ENCODE measurements at places on chromosomes 2 and 18.

GRCh38 chr2:219207884-219208740 lies 1.5 kb downstream of the ZFAND2B start:
- DNase-seq = no peak

DNA sequence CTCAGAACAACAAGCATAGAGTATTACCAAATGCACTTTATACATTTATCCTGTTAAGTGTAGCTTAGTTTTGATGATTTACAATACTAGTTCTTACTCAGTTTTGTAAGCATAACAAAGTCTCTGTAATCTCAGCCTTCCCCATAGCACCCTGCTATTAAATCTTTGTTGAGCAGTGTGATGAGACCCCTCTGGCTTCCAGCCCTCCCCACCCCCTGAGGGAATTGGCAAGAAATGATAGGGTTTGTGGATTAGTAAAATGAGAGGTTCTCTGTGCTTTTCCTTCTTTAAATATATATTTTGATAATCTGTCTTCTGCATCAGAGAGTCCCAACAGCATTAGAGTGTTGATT lies 37.2 kb downstream of the ZNF521 start:
- DNase-seq = no peak

GRCh38 chr2:55802067-55802466 lies 108.4 kb upstream of the PNPT1 start:
- DNase-seq = no peak

- DNase-seq = no peak
Measured at GRCh38 chr2:96128456-96128855, 9.8 kb downstream of the ASTL start.

DNA sequence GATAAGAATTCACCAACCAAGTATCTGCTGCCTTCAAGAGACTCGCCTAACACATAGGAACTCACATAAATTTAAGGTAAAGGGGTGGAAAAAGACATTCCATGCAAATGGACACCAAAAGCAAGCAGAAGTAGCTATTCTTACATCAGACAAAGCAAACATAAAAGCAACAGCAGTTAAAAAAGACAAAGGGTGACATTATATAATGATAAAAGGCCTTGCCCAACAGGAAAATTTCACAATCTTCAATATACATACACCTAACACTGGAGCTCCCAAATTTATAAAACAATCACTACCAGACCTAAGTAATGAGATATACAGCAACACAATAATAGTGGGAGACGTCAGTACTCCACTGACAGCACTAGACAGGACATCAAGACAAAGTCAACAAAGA lies 41.4 kb downstream of the NEMP2 start:
- DNase-seq = no peak

DNA sequence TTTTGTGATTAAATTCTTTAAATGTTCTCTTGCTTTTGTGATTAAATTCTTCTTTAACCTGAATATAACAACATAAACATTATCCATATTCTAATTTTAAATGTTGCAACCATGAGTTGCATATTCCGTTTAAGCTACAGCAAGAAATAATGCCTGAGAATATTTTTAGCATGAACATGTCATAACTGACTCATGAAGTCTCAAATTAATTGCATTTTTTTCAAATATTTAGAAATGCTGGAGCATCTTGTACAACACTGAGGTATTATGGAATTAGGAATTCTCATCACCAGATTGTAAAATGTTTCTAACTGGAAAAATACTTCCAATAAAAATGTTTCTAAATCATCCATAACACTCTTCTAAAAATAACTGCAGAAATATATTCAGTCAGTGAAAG lies 14.7 kb downstream of the ROCK2 start:
- no peak for DNase-seq

GRCh38 chr2:172340394-172340793 lies 87.0 kb upstream of the ITGA6 start:
- no peak for DNase-seq

- DNase-seq = no peak
Measured at GRCh38 chr2:60675301-60675700, 80.8 kb upstream of the PAPOLG start.

GRCh38 chr2:109089602-109090300 lies 39.3 kb upstream of the SH3RF3 start:
- no peak for DNase-seq

DNA sequence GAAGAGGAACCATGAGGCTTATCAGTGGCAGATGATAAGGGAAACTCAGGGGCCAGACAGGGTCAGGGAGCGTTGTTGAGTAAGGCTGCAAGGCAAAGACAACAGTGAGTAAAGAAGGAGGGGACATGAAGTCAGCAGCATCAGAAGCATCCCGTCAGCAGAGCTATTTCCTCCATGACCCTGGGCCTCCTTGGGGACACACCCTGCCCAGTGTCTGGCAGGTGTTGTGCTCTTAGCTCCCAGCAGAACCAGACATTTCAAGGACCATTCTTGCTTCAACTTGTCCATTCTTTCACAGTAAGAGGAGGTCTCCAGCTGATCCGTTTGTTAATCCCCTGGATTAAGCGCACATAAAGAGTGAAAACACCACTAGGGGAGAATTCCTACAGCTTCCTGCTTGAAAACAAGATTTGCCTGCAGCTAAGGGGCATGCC lies 88.7 kb upstream of the MEIS1 start:
- DNase-seq = no peak

DNA sequence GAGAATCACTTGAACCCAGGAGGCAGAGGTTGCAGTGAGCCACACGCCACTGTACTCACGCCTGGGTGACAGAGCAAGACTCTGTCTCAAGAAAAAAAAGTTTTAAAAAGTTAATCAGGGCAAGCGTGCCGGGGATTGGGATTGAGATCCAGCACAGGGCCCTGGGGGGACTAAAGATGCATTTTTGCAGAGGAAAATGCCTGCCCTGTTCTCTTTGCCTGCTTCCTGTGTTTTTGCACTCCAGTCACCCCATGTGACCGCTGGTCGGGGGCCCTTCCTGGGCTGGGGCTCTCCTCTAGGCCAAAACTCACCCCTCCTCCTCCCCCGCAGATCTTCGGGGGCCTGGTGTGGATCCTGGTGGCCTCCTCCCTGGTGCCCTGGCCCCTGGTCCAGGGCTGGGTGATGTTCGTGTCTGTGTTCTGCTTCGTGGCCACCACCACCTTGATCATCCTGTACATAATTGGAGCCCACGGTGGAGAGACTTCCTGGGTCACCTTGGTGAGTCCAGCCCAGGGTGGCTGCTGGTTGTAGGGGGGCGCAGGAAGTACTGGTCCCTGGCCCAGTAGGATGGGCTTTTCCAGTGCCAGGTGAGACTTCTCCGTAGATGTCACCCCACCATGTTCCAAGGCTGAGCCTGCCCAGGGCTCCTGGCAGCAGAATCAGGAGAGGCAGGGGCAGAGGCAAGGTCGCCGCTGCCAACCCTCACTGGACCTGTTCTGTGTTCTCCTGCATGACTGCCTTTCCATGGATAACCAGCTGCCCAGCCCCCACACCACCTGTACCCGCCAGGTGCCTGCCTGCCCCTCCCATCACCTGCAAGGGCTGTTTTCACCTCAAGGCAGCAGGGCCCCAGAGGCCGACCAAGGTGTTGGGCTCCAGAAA lies 22.4 kb downstream of the MAL start:
- DNase-seq = no peak

DNA sequence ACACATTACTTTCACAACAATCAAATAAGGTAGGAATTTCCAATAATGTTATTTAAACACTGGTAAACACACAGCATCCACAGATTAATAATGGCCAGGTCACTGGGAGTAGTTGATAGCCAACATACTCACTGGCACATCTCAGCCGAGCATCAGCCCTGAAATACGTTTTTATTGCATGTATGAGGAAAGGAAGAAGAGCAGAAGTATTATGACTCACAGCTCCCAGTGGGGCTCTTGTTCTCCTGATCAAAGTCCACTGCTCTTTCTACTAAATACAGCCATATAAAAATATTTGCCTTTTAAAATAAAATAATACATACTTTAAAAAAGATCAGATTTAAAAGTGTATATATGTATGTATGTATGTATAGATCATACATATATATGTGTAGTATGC lies 999.6 kb downstream of the SUCLG1 start:
- no peak for DNase-seq

- DNase-seq = no peak
Measured at GRCh38 chr2:121173112-121173511, 111.9 kb downstream of the TFCP2L1 start.

GRCh38 chr2:114046866-114047435 lies 157.1 kb downstream of the ACTR3 start:
- DNase-seq = no peak

DNA sequence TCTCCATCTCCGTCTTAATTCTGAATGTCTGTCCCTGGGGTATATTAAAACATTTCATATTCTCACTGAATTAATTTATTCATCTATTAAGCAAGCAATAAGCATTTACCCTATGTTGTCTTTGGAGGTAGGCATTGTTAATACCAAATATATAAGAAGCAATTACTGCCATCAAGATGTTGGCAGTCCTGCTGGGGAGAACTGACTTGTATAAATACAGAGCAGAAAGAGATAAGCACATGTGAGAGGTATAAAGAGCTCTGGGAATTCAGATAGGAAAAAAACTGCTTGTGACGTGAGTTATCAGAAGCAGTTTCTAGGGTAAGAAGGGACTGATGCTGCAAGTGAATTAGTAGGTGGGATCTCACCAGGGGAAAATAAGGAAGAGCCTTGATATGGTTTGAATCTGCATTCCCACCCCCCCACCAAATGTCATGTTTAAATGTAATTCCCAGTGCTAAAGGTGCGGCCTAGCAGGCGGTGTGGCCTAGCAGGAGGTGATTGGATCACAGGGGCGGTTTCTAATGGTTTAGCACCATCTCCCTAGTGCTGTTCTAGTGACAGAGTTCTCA lies 286.8 kb downstream of the RAD51AP2 start:
- DNase-seq = no peak

- DNase-seq = no peak
Measured at GRCh38 chr2:169716238-169716886, 17.3 kb upstream of the KLHL23 start.

DNA sequence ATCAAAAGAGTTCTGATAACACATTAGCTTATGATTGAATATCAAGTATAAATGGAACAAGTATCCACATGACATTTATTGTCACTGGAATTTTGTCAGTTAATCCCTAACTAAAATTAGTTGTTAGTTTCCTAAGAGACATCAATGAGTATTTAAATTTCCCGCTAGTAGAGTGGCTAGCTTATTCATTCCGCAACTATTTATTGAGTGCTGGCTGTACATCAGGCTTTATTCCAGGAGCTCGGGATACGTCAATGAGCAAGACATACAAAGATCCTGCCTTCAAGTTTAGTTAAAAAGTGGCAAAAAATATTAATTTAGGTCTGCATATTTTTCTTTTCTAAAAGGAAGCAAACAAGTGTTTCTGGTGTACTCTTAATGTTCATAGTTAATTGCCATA lies 59.3 kb downstream of the PRKRA start:
- no peak for DNase-seq

GRCh38 chr18:2981212-2981728 lies 31.7 kb downstream of the LPIN2 start:
- no peak for DNase-seq

GRCh38 chr18:6714010-6714409 lies 15.5 kb upstream of the ARHGAP28 start:
- no peak for DNase-seq

- no peak for DNase-seq
Measured at GRCh38 chr2:68537809-68538208, 70.4 kb downstream of the APLF start.

- no peak for DNase-seq
Measured at GRCh38 chr18:62452280-62452831, 70.5 kb upstream of the ZCCHC2 start.

DNA sequence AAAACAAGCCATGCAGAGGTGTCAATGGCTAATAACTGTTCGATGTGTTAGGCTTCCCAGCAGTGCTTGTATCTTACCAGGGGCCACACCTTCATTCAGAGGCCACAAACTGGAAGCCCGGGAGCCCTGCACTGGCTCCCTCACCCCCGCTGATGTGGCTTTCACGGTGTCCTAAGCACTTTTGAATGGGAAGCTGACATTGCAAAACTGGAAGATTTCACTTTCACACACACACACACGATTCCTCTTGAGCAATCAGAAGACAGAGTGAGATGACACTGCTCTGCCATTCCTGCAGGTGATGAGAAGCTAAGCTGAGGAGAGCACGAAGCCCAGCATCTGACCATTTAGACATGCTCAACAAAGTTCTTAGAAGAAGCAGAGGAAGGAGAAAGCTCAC lies 8.6 kb upstream of the ZNF407 start:
- DNase-seq = no peak

- no peak for DNase-seq
Measured at GRCh38 chr18:47775961-47776360, 154.5 kb downstream of the SMAD2 start.

DNA sequence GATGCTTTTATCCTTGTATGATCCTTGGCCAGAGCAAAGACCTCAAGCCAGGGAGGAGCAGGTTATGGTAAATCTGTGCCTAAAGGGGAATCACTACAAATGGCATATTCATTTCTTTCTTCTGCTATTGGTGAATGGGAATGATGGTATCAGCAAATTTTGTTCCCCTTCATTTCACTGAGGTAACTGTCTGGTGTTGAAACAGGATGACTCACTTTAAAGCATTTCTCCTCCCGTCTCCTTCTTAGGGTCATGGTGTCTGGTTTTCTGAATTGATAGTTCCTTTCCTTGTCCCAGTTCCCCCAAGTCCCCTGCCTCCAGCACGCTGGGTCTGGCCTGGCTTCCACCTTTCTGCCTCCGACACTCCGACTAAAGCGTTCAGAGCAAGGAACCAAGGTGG lies 109.2 kb downstream of the MREG start:
- no peak for DNase-seq

GRCh38 chr2:150144546-150145298 lies 342.7 kb downstream of the RND3 start:
- DNase-seq = no peak

- no peak for DNase-seq
Measured at GRCh38 chr2:56476509-56477071, 292.8 kb downstream of the CCDC85A start.

GRCh38 chr2:9897331-9897737 lies 54.1 kb downstream of the TAF1B start:
- DNase-seq = no peak

DNA sequence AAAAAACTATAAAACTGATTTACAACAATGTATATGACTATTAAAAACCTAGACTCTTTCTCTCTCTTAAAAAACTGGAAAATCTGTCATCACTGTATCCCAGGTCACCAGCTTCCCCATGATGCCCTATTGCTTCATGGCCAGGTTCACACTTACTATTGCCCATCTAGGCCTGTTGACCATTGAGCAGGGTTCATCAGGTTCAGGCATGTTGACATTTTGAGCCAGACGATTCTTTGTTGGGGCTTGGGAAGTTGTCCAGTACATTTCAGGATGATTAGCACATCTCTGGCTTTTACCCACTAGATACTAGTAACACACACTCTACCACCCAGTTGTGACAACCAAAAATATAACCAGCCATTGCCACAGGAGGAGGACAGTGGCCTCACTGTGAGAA lies 26.9 kb upstream of the RAB27B start:
- no peak for DNase-seq

DNA sequence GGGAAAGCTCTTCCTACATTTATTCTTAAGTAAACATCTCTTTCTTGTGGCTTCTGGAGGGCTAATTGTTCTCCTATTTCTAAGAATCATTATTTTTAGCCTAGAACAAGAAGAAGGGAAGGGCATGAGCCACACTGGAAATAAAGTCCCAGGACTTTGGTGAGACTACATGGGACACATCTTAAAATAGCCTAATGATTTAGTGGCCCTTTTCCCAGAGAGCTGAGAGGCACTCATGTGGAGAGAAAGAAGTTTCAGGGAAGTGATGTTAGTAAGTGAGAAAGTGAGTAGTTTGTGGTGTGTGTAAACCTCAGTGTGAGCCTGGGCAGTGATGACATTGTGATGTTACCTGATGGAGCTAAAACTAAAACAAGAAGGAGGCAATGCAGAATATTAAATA lies 14.6 kb downstream of the ITGA4 start:
- no peak for DNase-seq

Measured in cortex of kidney (tissue), 1 donor.